Lung microvascular endothelial cell (primary cell): ENCODE measurements at places on chromosomes 6 and 20. TPM values are rescaled to one million over a fixed set of nuclear protein-coding genes. Genes with fewer than 3 reads are reported as not detected.

DNA sequence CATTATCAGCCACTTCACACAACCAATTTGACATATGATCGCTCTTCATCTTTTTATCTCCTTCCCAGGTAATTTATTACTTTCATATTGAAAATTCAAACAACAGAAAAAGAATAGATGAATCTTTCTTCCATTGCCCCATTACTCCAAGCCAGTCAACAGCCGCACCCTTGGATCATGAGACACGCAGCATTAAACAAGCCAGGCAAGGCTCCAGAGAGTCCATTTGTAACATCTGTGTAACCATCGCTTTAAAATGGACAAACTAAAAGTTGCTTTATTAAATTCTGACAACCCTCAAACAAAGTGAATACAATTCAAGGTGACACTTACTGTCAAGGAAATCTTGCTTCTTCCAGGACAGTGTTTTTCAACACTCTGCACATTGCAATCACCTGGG is 200.3 kb downstream of the EPM2A start:
- DNase-seq: no peak

- peak; percentile 17 for DNase-seq
Measured at GRCh38 chr6:156988276-156989158, 211.3 kb downstream of the ARID1B start.

- no peak for DNase-seq
Measured at GRCh38 chr6:109050012-109050411, 44.6 kb downstream of the SESN1 start.

GRCh38 chr6:129153257-129153656 is 270.3 kb downstream of the LAMA2 start:
- DNase-seq: no peak

DNA sequence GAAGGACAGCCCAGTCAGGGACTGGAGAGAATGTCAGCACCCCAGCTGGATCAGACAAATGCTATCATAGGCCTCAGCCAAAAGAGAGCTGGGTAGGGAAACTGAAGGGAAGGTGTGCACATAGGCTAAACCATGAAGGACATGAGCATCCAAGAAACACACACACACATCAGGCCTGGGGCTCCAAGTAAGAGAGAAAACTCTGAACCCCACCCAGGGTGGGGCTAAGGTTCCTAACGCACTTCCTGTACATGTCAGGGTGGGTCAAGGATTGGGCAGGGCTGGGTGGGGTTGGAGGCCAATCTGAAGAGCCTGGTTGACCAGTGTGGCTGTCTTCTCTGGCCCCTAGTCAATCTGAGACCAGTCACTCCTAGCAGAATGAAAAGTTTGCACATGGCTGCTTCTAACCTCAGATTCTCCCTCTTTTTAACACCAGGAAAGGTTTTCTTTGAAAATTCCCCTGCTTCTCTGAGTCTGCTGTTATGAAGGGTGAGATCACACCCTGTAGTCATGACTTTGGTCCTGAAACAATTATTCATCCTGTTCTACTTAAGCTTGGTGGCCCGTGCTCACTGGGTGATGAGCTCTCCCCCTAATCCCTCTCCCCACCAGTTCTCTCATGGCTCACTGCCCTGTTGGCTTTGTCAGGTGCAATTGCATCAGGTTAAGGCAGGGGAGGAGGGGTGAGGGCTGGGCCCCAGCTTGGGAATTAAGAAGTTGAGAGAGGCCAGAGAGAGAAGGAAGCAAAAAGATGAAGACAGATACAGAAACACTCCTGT is 88.4 kb downstream of the MAFB start:
- no peak for DNase-seq

DNA sequence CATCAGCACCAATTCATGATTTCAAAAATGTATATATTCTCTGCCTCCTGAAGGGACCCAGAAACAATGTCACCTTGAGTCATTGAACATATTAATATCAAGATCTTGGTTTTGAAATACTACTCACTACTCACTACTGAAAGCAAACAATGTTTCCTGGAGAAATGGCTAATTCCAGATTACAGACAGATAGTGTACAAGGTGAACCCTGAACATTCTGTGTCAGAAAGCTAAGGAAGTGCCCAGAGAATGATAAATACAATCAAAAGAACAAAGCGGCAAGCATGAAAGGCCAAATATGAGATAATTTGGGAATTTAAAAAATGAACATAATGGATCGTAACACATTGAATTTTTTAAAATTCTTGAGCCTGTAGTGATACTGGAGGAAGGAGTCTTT is 101.5 kb upstream of the TENT5A start:
- no peak for DNase-seq

DNA sequence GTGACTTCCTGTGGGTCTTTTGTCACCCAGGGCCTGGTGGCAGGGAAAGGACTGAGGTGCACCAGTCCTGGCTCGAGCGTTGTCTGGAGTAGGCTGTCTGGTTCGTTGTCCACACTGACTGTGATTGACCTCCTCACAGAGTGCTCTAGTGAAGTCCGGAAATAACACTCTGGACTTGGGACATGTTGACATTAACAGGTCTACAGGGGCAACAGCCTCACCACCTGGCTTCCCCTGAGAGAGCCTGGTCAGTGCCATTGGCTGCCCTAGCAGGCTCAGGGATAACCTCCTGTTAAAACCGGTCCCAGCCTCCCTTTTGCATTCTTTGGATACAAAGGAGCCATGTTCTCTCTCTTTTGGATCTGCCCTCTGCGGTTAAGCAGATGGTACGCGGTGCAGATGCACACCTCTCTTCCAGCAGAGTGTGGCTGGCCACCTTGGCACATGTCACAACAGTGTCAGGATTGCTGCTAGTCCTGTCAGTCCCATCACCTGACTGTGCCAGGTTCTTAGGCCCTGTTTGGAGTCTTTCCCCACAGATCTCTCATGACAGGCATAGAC is 46.2 kb downstream of the CDS2 start:
- DNase-seq: peak; percentile 26

GRCh38 chr6:87154641-87154992 is 748 bp upstream of the ZNF292 start:
- peak; percentile 86 for DNase-seq

DNA sequence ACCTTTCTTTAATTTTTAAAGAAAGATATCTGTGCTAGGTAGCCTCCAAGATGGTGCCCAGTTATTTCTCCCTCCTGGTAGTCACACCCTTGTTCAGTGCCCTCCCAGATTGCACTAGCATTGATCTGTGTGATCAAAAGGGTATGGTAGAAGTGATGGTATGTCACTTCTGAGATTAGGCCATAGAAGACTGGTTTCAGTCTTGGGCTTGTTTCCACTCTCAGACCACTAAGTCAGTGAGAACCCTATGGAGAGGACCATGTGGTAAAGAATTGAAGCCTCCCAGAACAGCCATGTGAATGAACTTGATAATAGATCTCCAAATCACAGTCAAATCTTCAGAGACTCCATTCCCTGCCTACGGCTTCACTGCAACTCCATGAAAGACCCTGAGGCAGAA is 57.3 kb downstream of the THEMIS start:
- no peak for DNase-seq

GRCh38 chr20:23368316-23369071 is 6.5 kb downstream of the GZF1 start:
- DNase-seq: no peak

- DNase-seq: peak; percentile 22
Measured at GRCh38 chr6:54515013-54515412, 206.8 kb downstream of the TINAG start.

- no peak for DNase-seq
Measured at GRCh38 chr20:1203630-1204029, 376 bp downstream of the C20orf202 start.

- DNase-seq: no peak
Measured at GRCh38 chr6:10609038-10609437, 85.4 kb downstream of the C6orf52 start.

DNA sequence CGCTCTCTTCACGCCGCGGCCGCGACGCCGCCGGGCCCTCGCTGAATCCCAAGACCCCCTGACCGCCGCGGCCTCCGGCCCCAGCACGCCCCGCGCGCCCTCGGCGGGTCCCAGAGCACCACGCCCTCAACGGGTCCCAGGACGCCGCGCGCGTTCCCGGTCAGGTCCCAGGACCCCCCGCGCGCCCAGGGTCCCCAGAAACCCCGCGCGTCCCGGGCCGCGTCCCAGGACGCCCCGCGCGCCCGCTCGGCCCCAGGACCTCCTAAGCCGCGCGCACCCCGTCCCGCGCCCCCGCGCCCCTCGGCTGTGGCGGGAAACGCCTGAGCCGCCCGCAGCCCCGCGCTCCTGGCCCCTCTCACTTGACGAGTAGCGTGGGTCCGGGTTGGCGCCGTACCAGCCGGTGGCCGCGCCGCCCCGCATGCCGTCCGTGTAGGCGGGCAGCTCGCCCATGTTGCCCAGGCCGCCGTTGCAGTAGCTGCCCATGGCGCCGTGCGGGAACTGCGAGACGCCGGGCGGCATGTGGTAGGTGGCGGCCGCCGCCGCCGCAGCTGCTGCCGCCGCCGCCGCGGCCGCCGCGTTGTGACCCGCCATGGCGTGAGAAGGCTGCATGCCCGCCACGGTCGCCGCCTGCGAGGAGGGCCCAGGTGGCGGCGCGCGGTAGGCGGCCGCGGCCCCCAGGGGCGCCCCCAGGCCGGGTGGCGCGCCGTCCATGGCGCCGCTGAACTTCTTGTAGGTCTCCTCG is 556 bp downstream of the NKX2-4 start:
- peak; percentile 33 for DNase-seq

- peak; percentile 30 for DNase-seq
Measured at GRCh38 chr6:53192682-53193188, 44.1 kb upstream of the GCM1 start.

GRCh38 chr6:168728056-168728455 is 287.1 kb downstream of the SMOC2 start:
- no peak for DNase-seq

GRCh38 chr6:113647143-113647889 is 209.8 kb upstream of the MARCKS start:
- no peak for DNase-seq

- DNase-seq: peak; percentile 6
Measured at GRCh38 chr20:20051767-20052073, 546 bp downstream of the CRNKL1 start.

DNA sequence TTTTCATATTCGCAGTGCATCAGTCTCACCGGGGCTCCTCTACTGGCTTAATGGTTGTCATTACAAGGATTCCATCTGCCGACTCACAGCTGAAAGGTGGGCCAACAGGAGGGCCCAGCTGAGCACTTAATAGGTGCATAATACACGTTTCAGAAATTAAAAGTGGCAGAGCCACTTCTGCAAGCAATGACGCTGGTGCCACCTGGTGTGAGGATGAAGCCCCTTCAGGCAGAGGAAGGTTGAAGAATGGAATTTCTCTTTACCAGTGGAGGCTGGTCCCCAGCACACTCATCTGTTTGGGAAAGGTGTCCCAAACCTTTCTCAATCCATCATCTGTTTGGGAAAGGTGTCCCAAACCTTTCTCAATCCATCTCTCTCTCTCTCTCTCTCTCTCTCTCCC is 8.2 kb upstream of the STMND1 start:
- no peak for DNase-seq

- DNase-seq: no peak
Measured at GRCh38 chr6:143544011-143544696, 32.6 kb upstream of the FUCA2 start.

- DNase-seq: no peak
Measured at GRCh38 chr6:137775227-137775626, 91.8 kb upstream of the TNFAIP3 start.

GRCh38 chr6:2194643-2195042 is 50.8 kb downstream of the GMDS start:
- no peak for DNase-seq

GRCh38 chr6:44250718-44251123 is 3.8 kb downstream of the HSP90AB1 start:
- no peak for DNase-seq

GRCh38 chr20:58888521-58889333 is 36.2 kb downstream of the GNAS start:
- DNase-seq: peak; percentile 88

GRCh38 chr6:155374681-155375080 is 60.4 kb upstream of the TFB1M start:
- DNase-seq: no peak

- no peak for DNase-seq
Measured at GRCh38 chr6:20325641-20326421, 75.8 kb upstream of the E2F3 start.

- DNase-seq: peak; percentile 59
Measured at GRCh38 chr6:32047084-32047478, 8.9 kb downstream of the CYP21A2 start.

GRCh38 chr20:49557449-49557848 is 10.5 kb downstream of the PTGIS start:
- no peak for DNase-seq

DNA sequence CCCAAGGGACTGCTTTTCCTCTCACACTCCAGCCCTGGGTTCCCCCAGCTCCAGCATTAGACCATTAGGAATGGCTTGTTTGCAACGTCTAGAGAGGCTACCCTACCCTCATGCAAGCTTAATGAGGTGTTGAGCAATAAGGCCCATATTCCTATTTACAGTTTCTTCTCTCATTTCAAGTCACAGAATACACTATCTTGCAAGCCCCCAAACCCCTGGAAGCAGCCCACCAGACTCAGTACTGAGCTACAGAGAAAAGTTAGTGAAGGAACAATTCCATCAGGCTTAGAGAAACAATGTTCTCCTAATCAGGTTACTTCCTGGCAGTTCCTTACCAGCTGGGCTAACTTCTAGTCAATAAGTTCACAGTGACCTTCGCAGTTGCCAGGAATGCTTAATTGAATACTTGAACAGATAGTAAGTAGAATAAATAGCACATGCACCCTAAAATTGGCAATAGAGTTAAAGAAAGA is 606.5 kb upstream of the NOX3 start:
- DNase-seq: no peak

DNA sequence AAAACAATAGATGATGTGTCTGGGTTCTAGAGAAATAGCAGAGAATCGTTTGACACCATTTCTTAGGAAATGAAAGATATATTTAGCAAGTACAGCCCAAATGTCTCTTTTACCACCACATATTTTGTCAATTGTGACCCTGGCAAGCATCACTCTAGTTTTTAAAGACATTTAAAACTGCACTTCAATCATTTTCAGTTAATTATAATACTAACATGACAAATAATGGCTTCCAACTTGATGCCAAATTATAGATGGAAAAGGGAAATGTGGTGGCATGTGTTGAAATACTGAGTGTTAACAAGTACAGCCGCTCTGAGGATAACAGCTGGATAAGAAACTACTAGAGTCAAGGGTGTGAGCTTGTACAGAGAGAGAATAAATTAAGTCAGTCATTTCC is 648.9 kb downstream of the FRK start:
- no peak for DNase-seq

The NFATC2 gene
- 2.4 and 4.8 TPM in 2 replicates for total RNA-seq

The MOCS1 gene
- total RNA-seq: 6.1 and 8.1 TPM in 2 replicates

The IRF4 gene
- total RNA-seq: not detected in 2 replicates

The C6orf141 gene
- total RNA-seq: 21.6 and 61.3 TPM in 2 replicates

The TMEM239 gene
- total RNA-seq: not detected in 2 replicates

The NFKBIE gene
- total RNA-seq: 7.6 and 9.9 TPM in 2 replicates

The TDRD6 gene
- under 0.01 TPM in 1 of 2 replicates, not detected in the other for total RNA-seq

The TREML1 gene
- total RNA-seq: not detected in 2 replicates

The SPATS1 gene
- not detected in 2 replicates for total RNA-seq

The EYA4 gene
- 0.22 and 0.40 TPM in 2 replicates for total RNA-seq

The GJA10 gene
- total RNA-seq: not detected in 2 replicates

The CASS4 gene
- under 0.01 and 1.2 TPM in 2 replicates for total RNA-seq

The PDE7B gene
- total RNA-seq: 6.8 and 19.4 TPM in 2 replicates
